ENCODE measurements at places on chromosomes 2 and 18.

GRCh38 chr2:127618551-127619202 lies 27.3 kb upstream of the GPR17 start:
- no peak for DNase-seq

- no peak for DNase-seq
These were observed 250.4 kb upstream of the SMIM21 start for GRCh38 chr18:75677696-75678455.

DNA sequence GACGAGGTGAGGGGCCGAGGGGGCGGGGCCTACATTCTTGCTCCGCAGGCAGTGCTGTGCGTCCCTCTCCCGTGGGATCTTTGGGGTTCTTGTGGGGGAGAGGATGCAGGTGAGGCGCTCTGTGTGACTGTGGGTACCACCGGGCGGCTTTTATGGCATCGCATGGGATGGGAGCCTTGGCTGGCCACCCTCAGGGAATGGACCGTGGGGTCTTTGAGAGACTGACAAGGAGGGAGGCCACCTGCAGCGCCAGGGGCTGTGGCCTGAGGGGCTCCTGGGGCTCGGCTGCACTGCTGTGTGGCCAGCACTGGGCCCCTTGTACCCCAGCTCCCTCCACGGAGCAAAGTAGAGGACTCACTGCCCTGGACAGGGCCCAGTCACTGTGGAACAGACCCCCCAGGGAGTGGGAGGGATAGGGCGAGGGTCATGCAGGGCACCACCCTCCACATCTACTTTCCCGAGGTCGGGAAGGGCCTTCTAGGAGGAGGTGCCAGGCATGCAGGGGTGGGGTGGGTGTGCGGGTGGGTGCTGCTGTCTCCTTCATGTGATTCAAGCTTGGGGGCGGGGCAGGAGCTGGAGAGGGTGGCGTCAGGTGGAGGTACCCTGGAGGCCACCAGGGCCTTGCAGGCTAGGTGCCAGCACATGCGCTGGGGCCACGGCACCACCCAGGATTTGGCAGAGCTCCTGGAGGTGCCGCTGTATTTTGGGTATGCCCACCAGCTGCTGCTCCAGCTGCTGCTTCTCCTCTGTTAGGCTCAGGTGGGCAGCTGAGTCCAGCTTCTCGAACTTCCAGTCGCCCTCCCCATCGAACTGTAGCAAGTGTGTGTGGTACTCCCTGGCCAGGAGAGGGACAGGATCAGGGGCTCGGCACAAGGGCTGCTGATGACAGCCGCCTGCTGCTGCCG lies 1072.4 kb downstream of the RPIA start:
- no peak for DNase-seq

GRCh38 chr2:62319070-62319469 lies 123.2 kb downstream of the B3GNT2 start:
- no peak for DNase-seq

DNA sequence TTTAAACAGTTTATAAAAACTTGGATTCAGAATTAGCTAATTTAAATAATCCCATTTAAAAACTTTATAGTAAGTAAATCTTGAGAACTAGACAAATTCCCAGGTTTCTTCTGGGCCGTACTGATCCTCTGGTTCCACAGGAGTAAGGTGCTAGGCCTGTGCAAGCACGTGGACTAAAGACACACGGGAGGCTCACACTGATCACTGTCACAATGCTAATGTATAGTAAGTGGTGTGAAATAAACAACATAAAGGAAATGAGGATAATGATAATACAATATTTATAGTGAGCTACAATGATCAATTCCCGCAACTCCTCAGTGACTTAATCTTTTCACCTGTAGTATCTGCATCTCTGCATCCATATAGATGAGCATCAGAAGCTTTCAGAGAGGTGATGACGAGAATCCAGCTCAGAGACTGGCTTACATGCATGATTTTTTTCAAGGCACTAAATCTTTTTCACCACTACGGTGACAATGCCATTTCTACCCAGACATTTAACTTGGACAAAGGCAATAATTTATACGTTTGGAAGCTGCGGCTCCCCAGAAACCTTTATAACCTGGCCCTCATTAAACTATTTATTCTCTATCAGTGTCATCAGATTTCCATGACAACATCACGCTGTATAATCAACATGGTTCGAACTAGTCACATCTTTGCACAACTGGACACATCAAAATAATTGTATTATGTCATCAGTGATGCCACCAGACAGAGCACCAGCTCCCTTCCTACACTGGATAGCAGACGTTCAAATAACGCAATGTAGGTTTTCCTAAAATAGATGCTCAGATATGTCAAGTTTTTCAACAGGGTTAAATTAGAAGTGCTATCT lies 196.2 kb downstream of the ZNF385B start:
- no peak for DNase-seq

GRCh38 chr2:28648147-28648546 lies 103.5 kb upstream of the PPP1CB start:
- no peak for DNase-seq

- no peak for DNase-seq
These were observed 120.9 kb upstream of the CDH19 start for GRCh38 chr18:66724664-66725356.

- no peak for DNase-seq
These were observed 2.5 kb downstream of the DLX1 start for GRCh38 chr2:172087780-172088244.

GRCh38 chr2:69863298-69863697 lies 30.5 kb upstream of the SNRNP27 start:
- DNase-seq = no peak

DNA sequence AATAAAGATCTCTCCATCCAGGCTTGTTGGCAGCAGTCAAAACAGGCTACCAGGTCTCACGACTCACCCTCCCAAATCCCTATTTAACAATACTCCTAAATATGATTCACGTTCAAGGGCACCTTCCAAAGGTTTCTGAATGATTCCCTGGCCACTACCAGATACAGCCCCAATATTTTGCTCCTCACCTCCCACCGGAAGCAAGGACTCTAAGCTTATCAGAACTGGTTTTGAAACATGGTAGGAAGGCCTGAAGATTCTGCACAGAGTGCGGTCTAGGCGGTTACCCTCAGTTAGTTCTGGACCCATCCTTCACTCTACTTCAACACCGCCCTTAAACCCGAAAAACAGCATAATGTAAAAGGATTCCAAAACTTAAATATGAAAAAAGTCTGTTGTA lies 5.2 kb downstream of the PPP4R1 start:
- DNase-seq = no peak

- no peak for DNase-seq
These were observed 28.8 kb upstream of the LPIN1 start for GRCh38 chr2:11717623-11718022.

DNA sequence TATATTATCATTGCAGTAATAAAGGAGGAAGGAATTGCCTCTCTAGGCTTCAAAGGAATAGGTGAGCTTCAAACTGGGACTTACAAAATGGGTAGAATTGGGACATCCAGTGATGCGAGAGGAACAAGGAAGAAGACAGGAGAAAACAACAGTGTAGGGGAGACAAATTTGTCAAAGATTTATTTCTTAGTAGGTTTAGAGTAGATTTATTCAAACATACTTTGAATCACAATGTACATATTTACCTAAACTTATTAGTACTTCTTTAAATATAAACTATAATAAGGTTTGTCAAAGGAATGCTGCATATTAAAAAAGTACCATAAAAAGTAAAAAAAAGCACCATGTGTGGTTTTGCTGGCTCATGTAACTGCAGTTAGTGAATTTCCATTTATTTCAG lies 161.4 kb upstream of the CDH2 start:
- DNase-seq = no peak

DNA sequence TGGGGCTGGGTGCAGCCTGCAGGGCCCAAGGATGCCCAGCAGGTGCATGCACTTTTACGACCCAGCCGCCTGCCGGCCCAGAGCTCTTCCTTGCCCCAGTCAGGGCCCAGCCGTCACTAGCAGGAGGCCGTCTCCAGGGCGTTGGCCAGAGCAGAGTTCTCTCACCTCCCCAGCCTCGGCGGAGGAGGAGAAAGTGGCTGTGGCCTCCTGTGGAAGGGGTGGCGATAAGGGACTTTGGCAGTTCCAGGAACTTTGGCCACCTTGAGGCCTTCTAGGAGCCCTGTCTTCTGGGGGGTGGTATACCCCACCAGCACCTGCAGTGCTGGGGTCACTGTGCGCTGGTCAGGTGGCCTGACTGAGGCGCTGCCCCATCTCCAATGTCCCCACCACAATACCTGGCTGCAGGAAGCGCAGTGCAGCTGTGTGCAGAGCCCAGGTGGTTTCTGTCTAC lies 22.0 kb downstream of the NPPC start:
- DNase-seq = no peak

DNA sequence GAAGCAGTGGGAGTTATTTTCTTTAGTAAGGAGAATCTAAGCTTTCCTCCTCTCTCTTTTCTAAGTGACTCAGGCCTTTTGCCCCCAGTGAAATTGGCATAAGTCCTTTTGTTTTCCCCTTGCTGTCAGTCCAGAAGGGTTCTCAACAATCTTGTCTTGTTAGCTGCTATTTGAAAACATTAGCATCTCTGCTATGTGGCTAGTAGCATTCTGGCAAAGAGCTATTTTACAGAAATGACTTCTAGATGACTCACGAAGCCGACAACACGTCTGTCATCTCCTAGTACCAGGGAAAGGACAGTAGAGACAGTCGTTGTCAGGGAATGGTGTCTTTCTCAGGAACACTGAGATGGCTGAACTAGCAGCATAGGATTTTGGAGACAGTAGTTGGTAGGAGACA lies 14.7 kb downstream of the SMARCAL1 start:
- DNase-seq = no peak

- DNase-seq = no peak
These were observed 73.2 kb upstream of the RAB6C start for GRCh38 chr2:129906139-129906860.

DNA sequence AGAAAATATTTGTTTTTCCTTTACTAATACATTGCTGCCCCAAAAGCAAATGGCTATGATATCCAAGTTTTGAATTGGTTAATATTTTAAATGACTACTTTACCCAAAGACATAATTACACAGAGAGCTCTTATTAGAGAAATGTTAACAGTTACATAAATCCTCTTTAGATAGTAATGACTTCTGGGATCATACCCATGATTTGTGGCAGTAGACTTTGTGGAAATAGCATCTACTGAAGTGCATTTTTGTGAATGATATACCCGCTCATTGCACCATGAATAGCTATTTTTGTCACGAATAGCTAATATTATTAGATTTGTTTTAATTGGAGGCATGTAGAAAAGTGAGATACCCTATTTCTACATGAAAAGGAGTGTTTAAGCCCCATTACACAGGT lies 15.8 kb downstream of the NYAP2 start:
- DNase-seq = no peak

DNA sequence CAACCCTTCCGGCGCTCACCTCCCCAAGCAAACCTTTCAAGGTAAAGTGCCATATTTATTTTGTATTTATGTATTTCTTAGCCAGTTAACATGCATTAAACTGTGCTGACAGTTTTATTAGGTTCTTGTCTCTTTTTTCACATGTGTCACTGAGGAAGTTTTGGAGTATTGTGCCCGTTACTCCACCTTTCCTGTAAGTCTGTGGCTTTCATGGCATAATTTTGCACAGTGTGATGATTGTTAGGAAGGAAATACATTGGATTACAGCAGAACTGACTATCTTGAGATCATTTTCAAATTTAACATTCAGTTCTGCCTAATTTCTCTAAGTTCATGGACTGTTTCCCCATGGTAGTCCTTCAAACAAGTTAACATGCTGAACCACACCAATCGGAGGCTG lies 67.7 kb downstream of the COLEC12 start:
- no peak for DNase-seq

DNA sequence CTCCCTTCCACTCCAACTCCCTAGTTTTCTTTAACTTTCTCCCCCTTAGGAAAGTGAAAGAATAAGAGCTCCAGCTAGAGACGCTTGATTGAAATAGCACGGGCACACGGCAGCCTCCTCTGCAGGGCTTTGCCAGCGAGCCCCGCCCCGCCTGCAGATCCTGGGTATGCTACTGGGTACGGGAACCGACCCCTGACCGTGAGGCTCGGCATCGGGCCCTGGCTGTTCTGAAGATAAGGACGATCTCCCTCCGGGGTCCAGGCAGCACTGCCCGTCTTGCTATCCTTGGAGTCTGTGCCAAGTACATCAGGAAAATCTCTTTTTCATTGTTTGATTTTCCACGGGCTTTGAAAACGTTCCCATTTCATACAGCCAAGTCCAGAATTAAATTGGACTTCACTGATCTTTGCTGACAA lies 284.5 kb downstream of the MTX2 start:
- no peak for DNase-seq

DNA sequence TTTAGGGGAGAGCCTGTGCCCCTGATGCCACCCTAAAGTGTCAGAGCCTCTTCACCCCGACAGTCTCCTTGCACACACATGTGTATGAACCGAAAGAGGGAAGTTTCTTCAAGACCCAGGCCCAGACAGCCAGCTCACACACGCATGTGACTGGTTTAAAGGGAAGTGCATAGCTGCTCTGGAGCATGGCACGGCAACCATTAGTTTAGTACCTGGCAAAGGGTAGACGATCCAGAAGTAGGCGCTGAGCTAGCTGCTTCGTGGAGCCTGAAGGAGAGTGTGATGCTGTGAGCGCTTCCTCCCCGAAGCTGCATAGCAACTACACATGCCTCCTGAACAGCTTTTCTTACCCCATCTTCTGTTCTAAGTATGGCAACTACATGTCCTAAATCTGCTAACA lies 91.7 kb downstream of the ZCCHC2 start:
- no peak for DNase-seq

DNA sequence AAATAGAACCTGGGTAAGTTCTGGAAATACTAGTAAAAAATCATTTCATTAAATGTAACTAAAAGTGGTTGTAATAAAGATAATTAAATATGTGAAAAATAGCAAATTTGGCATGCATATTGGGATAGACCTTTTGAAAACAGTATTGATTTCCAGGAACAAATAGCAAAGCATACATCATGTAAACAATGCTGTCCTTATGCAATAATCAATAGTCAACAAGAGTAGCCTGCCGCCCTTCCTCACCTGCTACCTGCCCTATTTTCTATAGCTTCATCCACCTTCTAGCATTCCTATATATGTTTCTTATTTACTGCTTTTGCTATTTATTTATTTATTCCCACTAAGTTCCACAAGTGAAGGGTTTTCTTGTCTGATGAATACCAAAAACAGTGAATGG lies 35.1 kb upstream of the KYNU start:
- DNase-seq = no peak

- no peak for DNase-seq
These were observed 5.3 kb downstream of the TPO start for GRCh38 chr2:1418566-1418965.

- no peak for DNase-seq
These were observed 104.5 kb downstream of the DCDC2C start for GRCh38 chr2:3807853-3808252.

GRCh38 chr2:206203331-206203730 lies 43.6 kb downstream of the EEF1B2 start:
- no peak for DNase-seq

DNA sequence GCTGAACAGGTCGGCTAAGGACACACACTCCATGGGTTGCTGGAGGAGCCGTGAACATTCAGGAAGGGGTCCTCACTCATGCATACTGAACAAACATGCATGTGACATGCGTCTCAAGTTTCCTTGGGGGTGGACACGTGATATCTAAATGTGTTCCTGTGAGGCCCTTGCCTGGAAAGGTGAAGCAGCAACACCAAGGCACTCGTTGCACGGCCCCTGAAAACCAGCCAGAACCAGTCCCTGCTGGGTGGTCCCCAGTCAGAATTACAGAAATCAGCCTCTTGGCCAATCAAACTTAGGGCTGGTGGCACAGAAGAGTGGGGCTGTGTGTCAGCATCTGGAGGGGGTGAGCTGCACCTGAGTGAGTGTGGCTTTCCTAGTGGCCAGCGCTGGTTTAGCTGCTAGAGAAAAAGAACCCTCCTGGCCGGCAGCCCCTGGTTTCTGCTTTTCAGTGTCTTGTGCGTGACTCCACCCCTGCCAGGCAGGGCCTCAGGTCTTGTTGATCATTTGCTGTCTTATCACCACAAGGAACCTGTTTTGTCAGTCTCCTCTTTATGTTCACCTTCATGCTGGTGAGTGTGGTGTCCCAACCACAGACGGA lies 3.2 kb upstream of the AQP12B start:
- DNase-seq = no peak

Data from activated CD4-positive, alpha-beta T cell treated with anti-CD3 and anti-CD28 coated beads, Interleukin-2, amount 50 U/mL, for 24 hours (primary cell).